IPS-NIHi11 (cell line): ENCODE measurements at places on chromosomes 16 and 17.

- no peak for DNase-seq
Measured at GRCh38 chr16:89325861-89326471, 108.5 kb downstream of the ZNF778 start.

GRCh38 chr16:23014592-23014991 lies 134.7 kb downstream of the USP31 start:
- DNase-seq = no peak

DNA sequence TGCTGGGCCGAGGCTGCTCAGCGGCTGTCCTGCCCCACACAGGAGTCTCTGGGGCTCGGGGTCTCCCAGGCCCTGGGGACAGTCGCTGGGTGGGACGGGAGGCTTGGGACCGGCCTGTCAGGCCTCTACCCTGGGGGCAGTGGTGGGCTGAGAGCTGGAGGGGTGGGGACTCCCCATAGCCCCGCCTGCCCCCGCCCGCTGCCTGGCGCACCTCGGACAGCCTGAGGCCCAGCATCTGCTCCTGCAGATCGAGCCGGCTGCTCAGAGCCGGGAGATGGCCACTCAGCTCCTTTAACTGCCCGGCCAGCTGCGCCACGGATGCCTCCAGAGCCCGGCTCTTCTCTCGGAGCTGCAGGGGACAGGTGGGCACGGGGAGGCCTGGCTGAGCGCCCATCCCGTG lies 6.7 kb downstream of the PERCC1 start:
- no peak for DNase-seq

DNA sequence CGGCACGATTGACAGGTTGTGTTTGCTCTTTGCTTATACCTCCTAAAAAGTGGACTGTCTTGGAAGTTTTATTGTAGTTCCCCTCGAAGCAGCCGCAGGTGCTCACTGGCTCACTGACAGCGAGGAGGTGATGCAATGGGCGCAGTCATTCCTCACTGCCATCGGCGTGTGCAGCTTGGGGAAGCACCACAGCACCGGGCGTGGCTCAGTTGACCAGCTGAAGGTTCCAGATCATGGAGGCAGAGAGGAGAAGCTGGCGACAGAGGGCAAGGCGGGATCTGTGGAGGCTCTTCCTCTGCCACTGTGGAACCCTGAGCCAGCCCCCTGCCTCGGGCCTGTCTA lies 72.1 kb upstream of the TNRC6C start:
- no peak for DNase-seq

GRCh38 chr16:78291604-78292003 lies 192.2 kb downstream of the WWOX start:
- no peak for DNase-seq

- no peak for DNase-seq
Measured at GRCh38 chr17:83183951-83184506, 104.6 kb downstream of the METRNL start.

DNA sequence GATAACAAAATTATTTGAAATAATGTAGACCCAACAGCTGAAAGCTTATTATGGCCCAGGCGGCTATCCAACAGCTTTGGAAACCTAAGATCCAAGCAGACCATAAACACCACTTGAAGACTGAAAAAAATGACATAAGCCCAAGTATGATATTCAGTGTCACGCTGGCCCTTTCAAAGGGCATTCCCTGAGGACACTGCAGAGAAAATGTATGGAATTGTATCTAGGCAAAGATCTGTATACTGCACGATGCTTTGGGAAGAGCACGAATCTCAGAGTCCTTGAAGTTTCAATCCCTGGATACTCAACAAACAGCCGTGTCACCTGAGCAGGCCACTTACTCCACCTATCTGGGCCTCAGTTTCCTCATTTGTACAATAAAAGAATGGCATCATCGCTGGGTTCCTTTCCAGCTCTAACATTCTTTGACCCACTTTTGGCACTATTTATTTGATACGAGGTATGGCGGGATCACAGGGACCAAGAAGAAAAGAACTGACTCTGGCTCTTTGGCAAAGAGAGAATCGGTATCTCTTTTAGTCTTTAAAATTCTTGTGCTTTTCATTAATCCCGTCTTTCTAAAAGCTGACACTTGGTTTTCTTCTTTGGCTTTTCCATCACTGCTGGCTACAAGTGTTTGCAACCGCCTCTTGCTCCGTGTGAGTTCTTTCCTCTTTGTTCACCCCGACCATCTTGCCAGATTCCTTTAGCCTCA lies 1.2 kb downstream of the STAT5B start:
- DNase-seq = no peak

- DNase-seq = no peak
Measured at GRCh38 chr17:48565022-48565554, 13.1 kb downstream of the HOXB4 start.

DNA sequence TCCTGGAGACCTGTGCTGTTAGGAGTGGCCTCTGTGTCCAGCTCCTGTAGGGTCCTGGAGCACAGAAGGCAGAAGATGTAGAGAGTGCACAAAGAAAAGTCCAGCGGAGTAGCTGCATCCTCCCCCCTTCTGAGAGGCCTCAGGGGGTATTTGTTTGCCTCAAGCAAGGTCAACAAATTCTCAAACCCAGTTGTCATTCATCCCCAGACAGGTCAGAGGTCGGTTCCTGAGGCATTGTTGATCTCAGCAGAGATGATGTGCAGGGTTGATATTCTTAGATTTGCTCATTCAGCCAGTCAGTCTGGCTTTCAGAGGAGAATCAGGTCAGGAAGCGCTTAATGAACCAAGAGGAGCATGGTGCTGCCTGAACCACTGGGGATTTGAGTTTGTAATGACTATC lies 8.3 kb upstream of the RBFOX1 start:
- no peak for DNase-seq

DNA sequence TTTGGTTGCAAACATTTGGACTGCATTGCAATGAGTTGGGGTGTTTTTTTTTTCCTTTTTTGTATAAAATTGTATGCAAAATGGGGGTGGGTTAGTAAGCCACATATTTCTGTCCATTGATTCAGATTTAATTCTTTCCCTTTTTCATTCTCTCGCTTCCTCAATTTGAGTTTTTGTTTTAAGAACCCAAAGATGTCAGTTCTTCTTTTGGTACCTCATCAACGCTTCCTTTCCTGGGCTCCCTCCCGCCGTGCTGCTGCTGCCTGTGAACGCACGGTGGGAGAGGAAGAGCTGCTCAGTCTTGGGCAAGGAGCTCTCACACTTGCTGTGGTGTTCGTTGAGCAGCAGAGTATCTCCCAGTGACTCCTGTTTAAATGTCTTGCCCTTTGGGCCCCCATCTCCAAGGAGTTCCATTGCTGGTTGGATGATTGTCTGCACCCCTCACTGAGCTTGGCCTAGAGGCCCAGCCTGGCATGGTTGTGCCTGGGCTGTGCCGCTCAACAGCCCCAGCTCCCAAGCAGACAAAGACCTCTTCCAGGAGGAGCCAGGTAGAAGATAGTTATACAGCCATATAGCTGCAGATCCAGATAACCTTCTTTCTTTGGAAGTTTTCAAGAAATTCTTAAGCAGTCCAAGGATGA lies 13.6 kb downstream of the UBFD1 start:
- DNase-seq = no peak

GRCh38 chr17:82775001-82775823 lies 23.3 kb downstream of the TBCD start:
- peak; percentile 95 for DNase-seq

DNA sequence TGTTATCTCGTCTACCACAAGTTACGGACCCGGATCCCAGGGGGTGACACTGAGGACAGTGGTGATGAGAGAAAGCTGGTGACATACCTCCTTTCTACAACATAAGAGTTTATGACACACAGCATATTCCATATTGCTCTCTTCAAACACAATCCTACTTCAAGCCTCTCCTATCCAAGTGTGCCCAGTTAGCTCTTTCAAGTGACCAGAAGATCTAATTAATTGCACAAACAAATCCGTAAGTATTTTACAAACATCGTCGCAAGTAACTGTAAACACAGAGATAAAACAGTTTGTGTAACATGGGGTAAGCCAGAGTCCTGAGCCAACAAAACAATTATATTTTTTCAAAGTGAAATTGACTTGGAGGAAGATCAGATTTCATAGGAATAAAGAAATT lies 235.0 kb downstream of the CHD9NB start:
- DNase-seq = no peak

DNA sequence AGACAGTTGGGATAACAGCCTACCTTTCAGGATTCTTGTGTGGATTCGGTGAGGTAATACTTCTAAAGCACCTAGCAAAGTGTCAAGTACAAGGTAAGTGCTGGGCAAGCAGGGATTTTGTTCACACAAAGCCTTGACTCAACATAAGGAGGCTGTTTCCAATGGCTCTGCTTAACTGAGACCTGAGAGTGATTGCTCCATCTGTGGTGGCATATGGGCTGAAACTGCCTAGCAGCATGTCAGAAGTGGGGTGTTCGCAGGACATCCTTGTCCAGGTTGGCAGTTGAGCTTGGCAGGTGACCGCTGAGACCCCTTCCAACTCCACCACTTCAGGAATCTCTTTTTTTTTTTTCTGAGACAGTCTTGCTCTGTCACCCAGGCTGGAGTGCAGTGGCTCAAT lies 19.8 kb downstream of the IL4R start:
- no peak for DNase-seq

DNA sequence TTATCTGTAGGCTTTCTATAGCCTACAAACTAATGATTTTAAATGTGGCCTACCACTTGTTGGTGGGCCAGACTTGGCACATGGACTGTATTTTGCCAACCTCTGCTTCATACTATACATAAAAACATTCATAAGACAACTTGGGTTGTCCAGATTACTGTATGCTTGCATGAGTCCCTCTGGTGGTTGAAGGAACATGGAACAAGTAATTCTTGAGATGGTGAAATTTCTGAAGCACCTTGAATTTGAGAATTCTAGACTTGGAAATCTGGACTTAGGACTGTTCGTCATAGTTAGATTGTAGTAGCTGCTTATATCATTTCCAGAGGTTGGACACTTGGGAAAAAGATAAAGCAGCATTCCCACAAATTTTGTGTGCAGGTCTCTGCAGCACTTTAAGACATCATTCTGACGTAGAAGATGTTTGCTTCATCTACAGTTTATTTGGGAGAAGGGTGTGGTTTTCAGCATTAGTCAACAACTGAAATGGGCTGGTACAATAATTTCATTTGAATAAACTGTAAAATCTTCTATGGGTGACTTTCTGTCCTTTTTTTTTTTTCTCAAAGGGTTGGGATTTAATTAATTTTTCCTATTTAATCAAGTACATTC lies 31.2 kb downstream of the NFATC3 start:
- DNase-seq = no peak

DNA sequence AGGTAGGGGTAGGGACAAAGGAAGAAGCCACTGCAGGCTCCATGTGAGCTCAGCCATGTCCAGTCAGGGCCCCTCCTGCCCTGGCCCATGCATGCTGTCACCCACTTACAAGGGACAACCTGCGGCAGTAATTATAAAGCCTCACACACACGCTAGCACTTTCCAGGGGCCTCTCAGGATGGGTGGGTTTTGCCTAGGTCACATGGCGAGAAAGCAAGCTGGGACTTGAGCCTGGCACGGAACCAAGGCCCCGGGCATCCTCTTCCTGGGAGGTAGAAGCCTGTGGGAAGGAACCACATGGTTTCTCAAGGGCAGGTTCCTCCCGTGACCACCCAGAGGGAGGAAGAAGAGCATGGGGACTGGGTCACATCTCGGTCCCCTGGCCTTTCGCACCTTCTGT lies 7.0 kb downstream of the ZNF319 start:
- DNase-seq = no peak

- DNase-seq = no peak
Measured at GRCh38 chr16:77612596-77612995, 109.7 kb upstream of the NUDT7 start.

- DNase-seq = no peak
Measured at GRCh38 chr16:76955629-76956028, 235.4 kb upstream of the MON1B start.

- peak; percentile 99 for DNase-seq
Measured at GRCh38 chr17:45317111-45317928, 500 bp upstream of the MAP3K14 start.

GRCh38 chr16:30808146-30808545 lies 21.1 kb upstream of the ZNF629 start:
- DNase-seq = no peak
